ENCODE measurements at places on chromosomes 6 and 20.

GRCh38 chr6:128822271-128822670, 60.7 kb upstream of the LAMA2 start:
- DNase-seq: no peak

DNA sequence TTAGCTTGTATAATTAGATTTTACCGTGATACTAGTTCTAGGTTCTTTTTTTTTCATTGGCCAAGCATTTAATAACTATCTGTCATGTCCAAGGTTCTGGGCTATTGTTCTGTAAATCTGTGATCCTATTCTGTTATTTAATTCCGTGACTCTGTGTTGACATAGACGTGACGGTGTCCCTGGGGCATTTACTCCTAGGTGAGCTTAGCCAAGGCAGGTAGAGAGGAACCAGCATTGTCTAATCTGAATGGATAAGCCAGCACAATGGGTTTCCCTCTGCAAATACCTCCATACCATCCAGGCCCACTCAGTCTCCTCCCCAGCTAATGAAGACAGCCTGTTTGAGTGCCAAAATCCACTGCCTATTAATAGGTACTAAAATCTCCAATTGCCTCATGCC, 8.9 kb upstream of the CDSN start:
- no peak for DNase-seq

GRCh38 chr6:115594891-115595290, 465.8 kb downstream of the FRK start:
- no peak for DNase-seq

DNA sequence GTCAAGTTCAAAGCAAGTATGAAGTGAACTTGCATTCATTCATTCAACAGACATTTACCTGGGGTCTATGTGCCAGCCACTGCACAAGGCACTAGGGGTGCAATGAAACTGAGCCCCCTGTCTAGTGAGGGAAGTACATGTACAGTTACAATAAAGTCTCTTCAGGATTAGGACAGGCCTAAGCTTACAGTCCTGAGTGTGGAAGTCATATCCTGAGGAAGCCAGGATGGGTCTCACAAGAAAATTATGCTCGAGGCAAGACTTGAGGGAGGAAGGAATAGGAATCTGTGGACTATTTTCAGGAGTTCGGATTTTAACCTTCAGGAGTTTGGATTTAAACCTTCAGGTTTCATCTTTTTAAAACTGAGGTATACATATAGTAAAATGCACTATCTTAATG, 19.4 kb downstream of the TTI1 start:
- no peak for DNase-seq

- DNase-seq: peak; percentile 32
These were observed 2.9 kb downstream of the TFAP2A start for GRCh38 chr6:10411971-10412460.

- DNase-seq: no peak
These were observed 9.3 kb downstream of the DDR1 start for GRCh38 chr6:30893666-30894065.

DNA sequence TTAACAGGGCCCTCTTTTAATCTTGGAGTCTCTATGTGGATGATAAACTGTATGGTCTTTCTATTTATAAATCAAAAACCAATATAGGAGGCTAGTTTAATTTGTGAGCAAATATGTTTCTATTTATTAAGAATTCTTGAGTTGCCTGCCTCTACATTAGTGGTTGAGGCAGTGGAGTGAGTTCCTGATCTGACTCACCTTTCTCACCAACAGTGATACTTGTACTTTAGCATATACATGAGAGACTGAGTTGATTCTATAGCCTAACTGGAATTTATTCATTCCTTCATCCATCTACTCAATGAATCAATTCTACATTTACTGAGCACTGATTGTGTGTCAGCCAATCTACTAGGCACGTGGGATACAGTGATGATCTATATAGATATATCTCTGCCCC, 126.9 kb downstream of the TRMT11 start:
- no peak for DNase-seq

- DNase-seq: no peak
These were observed 578 bp downstream of the CD93 start for GRCh38 chr20:23085436-23086055.

- DNase-seq: no peak
These were observed 156.7 kb upstream of the CCN2 start for GRCh38 chr6:132107896-132108295.

- no peak for DNase-seq
These were observed 21.4 kb upstream of the CITED2 start for GRCh38 chr6:139395891-139396301.

DNA sequence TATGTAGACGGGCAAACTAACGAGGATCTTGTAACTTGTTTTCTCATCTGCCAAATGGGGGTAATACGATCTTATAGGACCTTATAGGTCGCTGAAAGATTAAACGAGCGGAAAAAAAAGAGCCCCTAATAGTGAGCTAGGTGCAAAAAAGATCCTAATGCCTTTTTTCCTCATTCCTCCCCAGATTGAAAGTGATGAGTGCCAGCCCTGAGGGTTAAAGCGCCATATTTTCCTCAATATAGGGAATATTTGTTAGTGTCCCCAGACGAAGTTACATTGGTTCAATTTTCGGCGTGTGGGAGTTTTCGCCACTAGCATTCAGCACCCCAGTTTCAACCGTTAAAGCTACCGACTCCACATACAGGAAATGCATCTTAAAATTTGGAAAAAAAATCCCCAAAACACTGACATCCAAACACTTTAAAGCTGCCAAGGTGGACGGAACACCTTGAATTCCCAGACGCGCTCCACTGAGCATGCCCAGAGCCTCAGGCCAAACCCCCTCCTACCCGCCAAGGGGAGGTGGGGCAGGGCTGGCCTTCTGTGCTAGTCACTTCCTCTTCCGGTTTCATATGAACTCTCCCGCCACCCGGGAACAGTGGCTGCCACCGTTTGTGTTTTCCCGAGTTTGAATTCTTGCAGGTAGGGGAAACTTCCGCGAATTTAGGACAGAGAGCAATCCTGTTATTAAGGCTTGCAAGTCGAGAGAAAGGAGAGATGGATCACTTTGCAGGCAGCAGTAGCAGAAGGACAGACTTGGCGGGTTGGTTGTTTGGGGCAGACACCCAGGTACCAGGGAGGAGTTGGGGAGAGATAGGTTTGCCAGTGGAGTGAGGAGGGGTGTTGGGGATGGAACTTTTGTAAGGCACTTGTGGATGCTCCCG, at the start of gene PRIM2:
Gene PRIM2 (plus strand): TSS at position 571 of the 884 bp plus-strand sequence. CDS start 816 bp downstream, outside the sequence.
- peak; percentile 94 for DNase-seq

DNA sequence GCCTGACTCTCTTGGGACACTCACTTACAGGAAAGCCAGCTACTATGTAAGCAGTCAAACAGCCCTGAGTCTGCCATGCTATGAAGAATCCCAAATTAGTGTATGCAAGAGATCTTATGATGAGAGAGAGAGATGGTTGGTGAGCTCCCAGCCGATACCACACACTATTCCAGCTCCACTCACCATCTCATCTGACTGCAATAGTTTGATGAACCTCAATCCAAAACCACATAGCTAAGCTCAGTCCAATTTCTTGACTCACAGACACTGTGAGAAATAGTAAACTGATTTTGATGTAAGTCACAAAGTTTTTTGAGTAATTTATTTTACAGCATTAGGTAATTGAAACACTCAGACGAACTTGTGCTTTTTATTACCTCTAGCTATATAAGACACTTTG, 441.4 kb downstream of the COL12A1 start:
- no peak for DNase-seq

DNA sequence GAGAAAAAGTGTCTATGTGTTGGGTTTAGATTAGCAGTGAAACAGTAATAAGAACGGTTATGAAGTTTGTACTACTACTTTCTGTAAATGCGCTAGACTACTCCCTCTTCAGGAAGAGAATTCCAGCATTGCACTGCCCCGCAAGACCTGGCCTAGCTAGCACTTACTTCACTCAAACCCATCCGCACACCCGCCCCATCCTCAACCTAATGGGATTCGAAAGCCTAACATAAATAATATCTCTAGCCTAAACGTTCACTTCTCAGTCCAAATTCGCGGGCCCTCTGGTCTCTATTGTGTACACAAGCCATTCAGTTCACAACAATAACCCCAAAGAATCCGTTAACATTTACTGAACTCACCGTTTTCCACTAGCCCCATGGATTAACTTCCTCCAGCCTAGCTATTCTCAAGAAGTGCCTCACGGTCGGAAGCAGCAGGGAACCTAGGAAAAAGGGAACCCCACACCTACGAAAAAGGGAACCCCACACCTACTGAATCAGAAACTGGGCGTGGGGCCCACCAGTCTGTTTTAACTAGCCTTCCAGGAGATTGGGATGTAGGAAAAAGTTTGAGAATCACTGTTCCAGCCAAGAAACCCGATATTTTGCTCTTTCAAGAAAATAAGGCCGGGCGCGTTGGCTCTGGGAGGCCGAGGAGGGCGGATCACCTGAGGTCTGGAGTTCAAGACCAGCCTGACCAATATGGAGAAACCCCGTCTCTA, 45.4 kb upstream of the BTN3A2 start:
- DNase-seq: no peak

GRCh38 chr6:96645106-96645505, 82.2 kb downstream of the FHL5 start:
- no peak for DNase-seq

- no peak for DNase-seq
These were observed 887.1 kb downstream of the TFAP2A start for GRCh38 chr6:9527679-9528286.

DNA sequence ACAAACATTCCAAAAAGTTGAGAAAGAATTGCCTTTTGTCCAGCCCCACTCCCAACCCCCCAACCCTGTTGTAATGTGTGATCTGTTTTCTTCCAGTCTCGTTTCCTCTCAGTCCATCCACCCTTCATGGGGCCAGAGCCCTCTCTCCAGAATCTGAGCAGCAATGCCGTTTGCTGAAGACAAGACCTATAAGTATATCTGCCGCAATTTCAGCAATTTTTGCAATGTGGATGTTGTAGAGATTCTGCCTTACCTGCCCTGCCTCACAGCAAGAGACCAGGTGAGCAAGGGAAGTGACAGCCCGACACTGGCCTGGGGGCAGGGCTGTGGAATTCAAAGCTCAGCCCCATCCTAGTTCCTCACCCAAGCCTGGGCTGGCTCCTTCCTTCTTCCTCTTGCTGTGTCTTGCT, 7.8 kb downstream of the MAVS start:
- no peak for DNase-seq

- no peak for DNase-seq
These were observed 98.9 kb downstream of the IRF4 start for GRCh38 chr6:490251-491037.

DNA sequence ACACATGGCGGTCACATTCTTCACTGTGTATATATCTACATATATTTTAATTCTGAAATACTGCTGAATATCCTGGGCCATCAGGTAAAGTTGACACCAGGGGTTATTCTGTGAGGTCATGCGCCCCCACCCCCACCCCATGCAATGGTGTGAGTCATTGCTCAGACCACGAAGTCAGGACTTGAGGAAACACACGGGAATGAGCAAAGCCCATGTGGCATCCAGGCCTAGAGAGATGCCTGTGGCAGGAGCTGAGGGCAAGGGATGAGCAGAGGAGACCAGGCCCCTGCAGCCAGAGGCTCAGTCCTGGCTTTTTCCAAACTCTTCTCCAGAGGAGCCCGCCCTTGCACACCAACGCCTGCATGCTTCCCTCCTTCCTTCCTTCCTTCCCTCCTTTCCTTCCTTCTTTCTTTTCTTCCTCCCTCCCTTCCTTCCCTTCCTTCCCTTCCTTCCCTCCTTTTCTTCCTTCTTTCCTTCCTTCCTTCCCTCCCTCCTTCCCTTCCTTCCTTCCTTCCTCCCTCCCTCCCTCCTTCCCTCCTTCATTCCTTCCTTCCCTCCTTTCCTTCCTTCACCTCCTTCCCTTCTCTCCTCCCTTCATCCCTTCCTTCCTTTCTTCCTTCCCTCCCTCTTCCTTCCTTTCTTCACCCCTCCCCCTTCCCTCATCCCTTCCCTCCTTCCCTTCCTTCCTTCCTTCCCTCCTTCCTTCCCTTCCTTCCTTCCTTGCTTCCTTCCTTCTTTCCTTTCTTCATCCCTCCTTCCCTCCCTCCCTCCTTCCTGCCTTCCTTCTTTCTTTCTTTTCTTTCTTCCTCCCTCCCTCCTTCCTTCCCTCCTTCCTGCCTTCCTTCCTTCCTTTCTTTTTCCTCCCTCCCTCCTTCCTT, 72.0 kb upstream of the INSM1 start:
- no peak for DNase-seq

DNA sequence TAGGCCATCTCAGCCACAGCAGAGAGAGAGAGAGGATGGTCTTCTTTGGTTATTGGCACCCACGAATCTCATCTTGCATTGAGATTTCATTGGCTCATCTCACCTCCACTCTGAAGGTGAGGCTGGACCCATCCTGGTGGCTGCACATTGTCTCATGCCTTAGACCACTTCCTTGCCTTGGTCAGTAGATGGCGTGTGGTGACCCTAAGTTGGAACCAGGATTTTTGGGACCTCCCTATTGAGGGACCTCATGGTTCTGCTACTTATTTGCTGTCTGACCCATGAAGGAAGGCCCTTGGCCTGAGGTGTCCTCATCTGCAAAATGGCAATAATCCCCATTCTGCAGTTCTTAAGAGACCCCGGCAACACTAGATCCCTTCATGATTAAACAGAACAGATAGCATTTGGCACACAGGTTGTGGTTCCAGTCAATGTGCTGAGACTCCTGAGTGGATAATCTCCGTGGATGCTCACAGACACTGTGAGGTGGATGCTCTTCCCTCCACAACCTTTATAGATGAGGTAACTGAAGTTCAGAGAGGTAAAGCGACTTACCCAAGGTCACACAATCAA, 21.5 kb upstream of the AAR2 start:
- no peak for DNase-seq

- DNase-seq: no peak
These were observed 96.8 kb downstream of the ARMC2 start for GRCh38 chr6:108944707-108945680.

DNA sequence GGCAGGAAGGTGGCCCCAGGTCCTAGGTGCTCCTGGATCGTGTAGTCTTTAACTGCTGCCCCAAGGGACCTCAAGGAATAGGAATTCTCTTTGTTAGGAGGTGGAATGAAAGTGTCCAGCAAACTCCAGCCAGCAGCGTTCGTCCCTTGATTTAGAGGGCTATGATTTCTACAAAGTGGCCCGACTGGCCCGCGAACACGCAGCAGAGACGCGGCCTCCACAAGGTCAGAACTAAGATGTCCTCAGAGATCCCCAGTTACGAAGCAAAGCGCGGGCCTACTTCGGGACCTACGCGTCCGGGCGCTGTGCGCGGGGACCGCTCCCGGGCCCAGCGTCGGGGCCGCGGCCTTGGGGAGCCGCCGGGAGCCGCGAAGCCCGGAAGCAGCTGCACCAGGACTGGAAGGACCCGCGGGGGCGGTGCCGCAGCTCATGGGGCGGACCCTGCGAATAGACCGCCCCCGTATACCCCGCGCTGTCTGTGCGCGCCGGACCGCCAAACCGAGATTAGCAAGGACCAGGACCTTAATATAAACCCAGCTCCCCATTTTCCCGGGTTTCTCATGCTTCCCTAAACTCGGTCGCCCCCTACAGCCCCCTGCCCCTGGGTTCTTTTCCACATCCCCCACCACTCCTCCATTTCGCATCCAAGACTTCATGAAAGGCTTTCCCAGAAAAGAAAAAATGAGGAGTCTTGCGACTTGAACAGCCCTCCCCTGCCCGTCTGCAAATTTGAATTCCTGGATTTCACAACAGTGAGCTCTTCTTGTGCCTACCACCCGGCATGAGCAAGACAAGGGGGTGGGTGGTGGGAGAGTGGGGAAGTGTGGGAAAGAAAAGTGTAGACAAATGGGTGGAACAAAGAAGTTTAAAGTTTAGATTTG, at the start of gene C6orf47:
Gene C6orf47 (minus strand): TSS at position 398 of the 881 bp plus-strand sequence. CDS start 831 bp downstream, outside the sequence.
- DNase-seq: peak; percentile 90

- DNase-seq: no peak
These were observed 94.2 kb upstream of the SCP2D1 start for GRCh38 chr20:18719426-18719825.
